ENCODE measurements at places on chromosomes 1 and 21. TPM values are rescaled to one million over a fixed set of nuclear protein-coding genes. Genes with fewer than 3 reads are reported as not detected.

Gene RGS13
- total RNA-seq = not detected

Gene HCN3
- 2.6 TPM for total RNA-seq

Gene RUSC1
- total RNA-seq = 18.4 TPM

Gene KMO
- not detected for total RNA-seq

Gene CCDC24
- total RNA-seq = 4.8 TPM

Gene NBPF20
- 2.0 TPM for total RNA-seq

Gene S100B
- 0.53 TPM for total RNA-seq

Gene MANEAL
- 0.43 TPM for total RNA-seq

Gene COL8A2
- total RNA-seq = 41.7 TPM

Gene CAPN8
- total RNA-seq = not detected

Gene TIAM1
- 2.7 TPM for total RNA-seq

Gene SPATA21
- total RNA-seq = not detected

Gene RASAL2
- total RNA-seq = 57.5 TPM

Gene RPF1
- total RNA-seq = 8.4 TPM

Gene UBL4B
- total RNA-seq = not detected

Gene WNT9A
- total RNA-seq = 0.96 TPM

Gene PLCH2
- total RNA-seq = not detected

Gene ATP1A1
- total RNA-seq = 255 TPM

Gene SELE
- 9.0 TPM for total RNA-seq

Gene KCNK2
- total RNA-seq = 0.85 TPM

Gene TRPM2
- 0.43 TPM for total RNA-seq

Gene DISP1
- total RNA-seq = 23.2 TPM

Gene POFUT2
- total RNA-seq = 39.4 TPM

Gene CNIH3
- total RNA-seq = not detected

Gene TIE1
- total RNA-seq = 120 TPM

Gene CLCA4
- not detected for total RNA-seq

Gene MROH7
- total RNA-seq = 2.0 TPM

Gene RHD
- not detected for total RNA-seq

Gene RORC
- not detected for total RNA-seq

Gene BARHL2
- not detected for total RNA-seq

Gene ANGEL2
- 36.7 TPM for total RNA-seq

Gene FAM167B
- total RNA-seq = 26.1 TPM

Gene CBR3
- 59.2 TPM for total RNA-seq

Gene SEMA4A
- 0.64 TPM for total RNA-seq

Gene LINGO4
- total RNA-seq = not detected

Gene CLCA1
- total RNA-seq = not detected

Gene ST7L
- total RNA-seq = 4.0 TPM

Gene NBPF19
- total RNA-seq = 2.3 TPM

Gene BTF3L4
- total RNA-seq = 39.9 TPM
